ENCODE measurements at places on chromosomes 7 and 10.

- no peak for DNase-seq
Measured at GRCh38 chr10:93392121-93392520, 90.0 kb downstream of the MYOF start.

DNA sequence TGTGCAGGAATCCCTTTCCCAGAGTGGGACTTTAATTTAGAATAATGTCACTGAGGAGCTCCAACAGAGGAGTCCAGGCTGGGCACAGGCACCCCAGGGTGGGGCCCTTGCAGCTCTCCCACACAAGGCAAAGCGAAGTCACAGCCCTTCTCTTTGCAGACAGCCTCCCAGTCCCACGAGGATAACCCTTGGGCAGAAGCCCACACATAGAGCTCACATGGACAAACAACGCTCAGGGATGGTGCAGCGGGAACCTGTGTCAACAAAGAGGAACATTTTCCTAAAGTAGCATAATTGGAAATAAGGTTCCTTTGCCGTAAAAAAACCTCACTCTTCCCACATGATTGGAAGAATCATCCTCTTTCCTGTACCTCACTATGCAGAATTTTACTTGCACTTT is 29.3 kb upstream of the GGCT start:
- no peak for DNase-seq

GRCh38 chr10:33461295-33461640 is 126.8 kb upstream of the NRP1 start:
- DNase-seq, result no peak

GRCh38 chr7:115346685-115347084 is 424.8 kb downstream of the MDFIC start:
- no peak for DNase-seq

- no peak for DNase-seq
Measured at GRCh38 chr10:117677239-117677638, 134.7 kb downstream of the EMX2 start.

DNA sequence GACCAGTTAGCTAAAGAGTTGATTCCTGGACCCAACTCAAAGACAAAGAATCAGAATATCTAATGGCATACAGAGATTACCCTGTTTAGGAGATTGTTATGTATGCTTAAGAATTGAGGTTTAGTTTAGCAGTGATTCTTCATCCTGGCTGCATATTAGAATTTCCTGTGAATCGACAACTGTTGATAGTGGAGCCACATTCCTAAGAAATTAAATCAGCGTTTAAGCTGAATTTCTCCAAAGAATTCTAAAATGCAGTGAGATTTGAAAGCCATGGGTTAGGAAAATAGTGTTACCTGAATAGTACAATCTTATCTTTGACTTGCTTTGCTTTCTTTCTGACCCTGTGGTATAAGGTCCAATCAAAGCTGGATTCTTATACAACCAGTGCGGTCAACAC is 16.4 kb upstream of the FERD3L start:
- no peak for DNase-seq

DNA sequence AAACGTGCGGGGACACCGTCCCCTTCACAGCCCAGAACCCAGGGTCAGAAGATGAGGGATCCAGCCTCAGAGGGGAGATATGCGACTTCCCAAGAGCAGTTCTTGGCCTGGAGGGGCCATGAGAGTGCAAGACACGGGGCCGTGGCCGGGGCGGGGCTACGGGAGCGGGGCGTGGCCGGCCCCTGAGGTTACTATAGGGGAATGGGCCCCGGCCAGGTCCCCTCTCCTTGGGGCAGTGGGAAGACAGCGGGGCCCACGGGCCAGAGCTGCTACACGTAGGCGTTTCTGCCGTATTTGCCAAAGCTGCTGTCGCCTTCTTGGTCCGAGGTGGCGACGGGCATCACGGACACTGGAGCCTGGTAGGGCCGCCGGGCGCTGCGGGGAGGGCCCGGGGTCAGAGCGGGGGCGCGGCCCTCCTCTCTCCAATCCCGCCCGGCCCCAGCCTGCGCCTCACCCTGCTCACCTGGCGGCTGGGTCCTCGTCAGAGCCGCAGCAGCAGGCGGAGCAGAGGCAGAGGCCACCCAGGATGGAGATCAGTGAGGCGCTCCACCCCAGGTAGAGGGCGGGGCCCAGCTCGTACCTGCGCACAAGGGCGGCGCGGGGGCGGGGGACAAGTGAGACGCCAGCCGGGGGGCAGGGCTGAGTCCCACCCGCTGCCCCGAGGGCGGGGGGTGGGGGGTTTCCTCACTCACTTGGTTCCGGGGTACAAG is 5.3 kb downstream of the CLDN15 start:
- DNase-seq, result peak; percentile 73

GRCh38 chr10:12675186-12675585 is 325.8 kb downstream of the CAMK1D start:
- no peak for DNase-seq

DNA sequence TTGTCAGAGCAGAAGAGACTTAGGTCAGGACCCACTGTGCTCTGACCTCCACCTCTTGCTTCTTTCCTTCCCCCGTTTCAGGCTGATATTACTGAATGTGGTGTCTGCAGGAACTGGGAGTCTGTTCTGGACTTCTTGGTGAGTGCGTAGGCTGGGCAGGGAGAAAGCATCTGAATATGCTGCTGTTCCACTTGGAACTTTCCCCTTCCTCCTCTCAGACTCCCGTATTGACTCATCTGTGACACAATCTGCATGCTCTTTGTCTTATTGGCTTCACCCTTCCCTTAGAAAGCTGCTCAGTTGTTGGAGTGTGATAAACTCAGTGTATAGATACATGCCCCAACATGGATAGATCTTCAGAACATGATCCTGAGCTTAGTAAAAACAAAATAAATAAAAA is 137.6 kb upstream of the HABP2 start:
- DNase-seq, result no peak

DNA sequence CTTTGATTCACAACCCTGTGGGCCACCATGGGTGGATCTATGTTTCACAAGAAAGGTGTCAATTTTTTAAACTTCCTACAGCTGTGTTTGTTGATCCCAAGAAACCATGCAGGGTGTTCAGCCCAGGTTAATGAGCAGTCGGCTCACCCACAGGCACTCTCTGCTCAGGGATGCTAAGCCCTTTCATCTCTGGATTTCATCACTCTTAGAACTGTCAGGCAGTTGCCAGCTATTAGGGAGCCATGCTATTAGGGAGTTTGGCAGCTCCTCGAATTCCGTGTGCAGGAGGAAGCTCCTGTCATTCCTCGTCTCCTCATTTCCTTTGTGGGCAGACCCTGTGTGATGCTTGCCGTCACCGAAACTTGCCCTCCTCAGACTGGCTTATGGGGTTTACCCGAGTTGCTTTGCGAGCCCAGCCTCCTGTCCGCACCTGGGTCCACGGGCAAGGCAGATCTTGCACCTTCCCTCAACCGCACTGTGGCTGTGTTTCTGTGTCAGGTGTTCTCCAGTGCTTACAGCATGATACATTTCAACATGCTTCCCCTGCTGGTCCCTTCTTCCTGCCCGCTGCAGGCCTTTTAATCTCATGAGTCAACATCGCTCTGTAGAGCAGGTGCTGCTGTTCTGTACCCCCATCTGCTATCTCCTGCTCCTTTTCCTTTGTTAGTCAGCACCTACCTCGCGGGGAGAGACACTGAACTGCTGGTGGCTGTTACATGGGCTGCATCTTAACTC is 509.8 kb downstream of the SUGCT start:
- peak; percentile 3 for DNase-seq

GRCh38 chr7:149624006-149624405 is 126.4 kb upstream of the ZNF746 start:
- peak; percentile 25 for DNase-seq

- DNase-seq, result no peak
Measured at GRCh38 chr7:137546671-137547070, 203.1 kb upstream of the PTN start.

DNA sequence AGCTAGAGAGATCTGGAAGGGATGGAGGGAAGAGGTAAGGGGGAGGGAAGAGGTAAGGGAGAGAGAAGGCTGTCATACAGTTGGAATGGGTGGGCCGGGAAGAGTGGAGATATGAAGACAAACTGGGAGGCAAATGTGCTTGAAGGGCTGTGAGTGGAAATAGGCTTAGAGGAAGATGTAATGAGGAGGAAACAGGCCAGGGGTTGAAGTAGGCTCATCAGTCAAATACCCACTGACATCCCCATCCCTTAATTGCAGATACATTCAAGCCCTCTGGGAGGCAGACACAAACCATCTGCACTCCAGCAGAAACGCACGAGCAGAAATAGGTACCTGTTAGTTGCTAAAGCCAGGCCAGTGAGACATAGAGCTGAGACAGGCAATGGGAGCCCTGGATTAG is 2.1 kb downstream of the SYNPO2L start:
- DNase-seq, result no peak

GRCh38 chr7:149220534-149220933 is 18.9 kb upstream of the ZNF212 start:
- DNase-seq, result no peak

DNA sequence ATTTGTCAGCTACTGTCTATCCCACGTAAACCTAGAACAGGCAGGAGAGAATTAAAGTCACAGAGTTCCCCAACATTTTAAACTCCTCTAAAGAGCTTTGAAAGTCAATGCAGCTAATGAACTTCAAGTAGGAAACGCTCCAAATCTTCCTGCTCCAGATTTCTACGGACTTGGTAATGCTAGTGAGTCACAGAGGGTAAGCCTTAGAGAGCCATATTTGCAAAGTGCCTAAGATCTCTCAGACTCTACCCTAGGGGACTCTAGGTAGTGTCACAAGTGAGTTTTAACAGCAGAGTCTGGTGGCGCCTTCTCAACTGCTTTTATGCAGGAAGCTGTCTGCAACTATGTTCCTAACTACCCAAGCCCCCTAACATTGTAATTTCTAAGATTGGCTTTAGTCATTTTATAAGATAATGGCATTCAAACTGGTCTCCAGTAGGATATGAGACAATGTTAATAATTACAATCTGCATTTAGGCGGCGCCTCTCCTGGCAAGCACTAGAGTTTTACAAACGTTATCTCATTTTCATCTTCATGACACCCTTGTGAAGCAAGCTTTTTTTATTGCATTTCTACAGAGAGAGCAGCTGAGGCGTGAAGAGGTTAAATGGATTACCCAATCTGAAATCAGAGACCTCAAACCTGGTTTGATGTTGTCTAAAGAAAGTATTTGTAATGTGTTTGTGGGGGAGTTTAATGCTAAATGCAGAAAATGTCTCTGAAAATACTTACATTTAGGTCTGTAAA is 22.0 kb upstream of the FZD1 start:
- no peak for DNase-seq

DNA sequence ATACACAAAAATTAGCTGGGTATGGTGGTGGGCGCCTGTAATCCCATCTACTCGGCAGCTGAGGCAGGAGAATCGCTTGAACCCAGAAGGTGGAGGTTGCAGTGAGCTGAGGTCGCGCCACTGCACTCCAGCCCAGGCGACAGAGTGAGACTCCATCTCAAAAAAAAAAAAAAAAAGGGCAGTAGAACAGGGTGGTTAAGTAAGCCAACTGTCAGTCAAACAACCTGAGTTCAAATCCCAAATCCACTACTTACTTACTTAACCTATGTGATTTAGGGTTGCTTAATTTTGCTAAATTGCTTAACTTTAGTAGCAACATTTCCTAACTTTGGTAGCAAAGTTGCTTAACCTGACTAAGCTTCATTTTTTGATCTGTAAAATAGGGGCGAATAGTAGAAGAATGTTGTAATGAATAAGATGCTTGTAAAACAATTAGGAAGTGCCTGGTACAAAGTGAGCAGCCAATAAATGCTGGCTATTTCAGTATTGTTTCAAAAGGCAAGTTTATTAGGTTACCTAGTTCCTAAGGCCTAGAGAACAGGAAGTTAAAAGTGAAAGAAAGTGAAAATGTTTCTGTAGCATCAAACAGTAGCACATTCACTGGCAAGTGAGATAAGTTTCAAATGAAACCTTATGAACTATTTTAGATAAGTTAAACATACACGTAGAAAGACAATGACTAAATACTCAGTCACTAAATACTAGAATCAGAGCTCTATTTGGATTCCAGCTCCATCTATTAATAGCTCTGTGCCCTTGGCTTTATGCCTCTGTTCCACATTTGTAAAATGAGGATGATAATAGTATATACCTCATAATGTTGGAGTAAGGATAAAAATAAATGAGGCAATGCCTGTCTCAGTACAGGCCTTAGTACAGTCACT is 64.3 kb downstream of the HOXA1 start:
- DNase-seq, result no peak

GRCh38 chr7:23533238-23533604 is 1.4 kb upstream of the TRA2A start:
- DNase-seq, result no peak

DNA sequence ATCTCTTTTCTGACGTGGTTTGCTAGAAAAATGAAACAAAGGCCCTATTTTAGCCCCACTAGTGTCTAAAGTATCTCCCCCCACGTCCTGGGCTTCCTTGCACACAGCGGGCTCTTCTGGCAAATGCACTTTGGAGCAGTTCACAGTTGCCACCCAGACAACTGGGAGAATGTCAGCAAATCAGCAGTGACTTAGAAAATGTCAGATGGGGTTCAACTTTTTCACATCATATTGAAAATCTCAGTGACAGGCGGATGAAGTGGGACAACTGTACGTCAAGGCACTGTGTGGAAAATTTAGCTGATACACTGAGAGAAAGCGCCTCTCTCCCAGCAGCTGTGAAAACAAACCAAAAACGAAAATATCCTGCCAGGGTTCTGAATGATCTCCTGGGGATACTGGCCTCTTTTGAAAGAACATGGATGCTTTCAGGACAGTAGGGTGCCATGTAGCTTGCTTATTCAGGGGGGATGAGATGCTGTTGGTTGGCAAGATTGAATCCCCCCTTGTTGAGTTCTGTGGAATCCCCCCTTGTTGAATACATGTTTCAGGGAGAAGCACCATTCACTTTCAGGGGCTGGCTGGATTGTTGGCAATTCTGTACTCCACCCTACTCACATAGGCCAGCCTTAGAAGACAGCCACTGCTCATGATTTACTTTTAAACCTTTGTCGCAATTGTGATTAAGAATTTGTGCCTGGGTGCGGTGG is 372.8 kb upstream of the CELF2 start:
- peak; percentile 67 for DNase-seq

- DNase-seq, result no peak
Measured at GRCh38 chr10:122044713-122045112, 55.8 kb downstream of the TACC2 start.

GRCh38 chr10:117626228-117626627 is 83.7 kb downstream of the EMX2 start:
- no peak for DNase-seq

- no peak for DNase-seq
Measured at GRCh38 chr7:155265144-155265543, 32.5 kb upstream of the INSIG1 start.

- no peak for DNase-seq
Measured at GRCh38 chr7:7524121-7524520, 11.6 kb downstream of the COL28A1 start.

DNA sequence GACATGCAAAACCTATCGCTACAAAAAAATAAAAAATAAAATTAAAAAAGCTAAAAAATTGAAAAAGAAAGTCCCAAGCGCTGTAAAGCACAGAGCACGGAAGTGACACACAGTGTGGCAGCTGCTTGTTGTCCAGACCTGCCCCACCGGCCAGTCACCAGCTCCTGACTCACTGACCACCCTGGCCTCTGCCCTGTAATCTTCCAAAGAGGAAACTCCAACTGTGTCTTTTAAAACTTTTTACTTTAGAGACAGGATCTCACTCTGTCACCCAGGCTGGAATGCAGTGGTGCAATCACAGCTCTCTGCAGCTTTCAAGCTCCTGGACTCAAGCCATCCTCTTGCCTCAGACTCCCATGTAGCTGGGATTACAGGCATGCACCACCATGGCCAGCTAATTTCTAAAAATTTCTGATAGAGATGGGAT is 23.6 kb downstream of the GNA12 start:
- no peak for DNase-seq

GRCh38 chr10:49338604-49339003 is 39.6 kb downstream of the C10orf71 start:
- DNase-seq, result no peak

GRCh38 chr7:154577141-154577873 is 425.6 kb downstream of the PAXIP1 start:
- DNase-seq, result no peak

GRCh38 chr10:69268761-69269416 is 9.4 kb upstream of the HK1 start:
- DNase-seq, result no peak

All from NCI-H345 (cell line).